CD4-positive, alpha-beta T cell (primary cell): ENCODE measurements at places on chromosomes 6 and 20. TPM values are rescaled to one million over a fixed set of nuclear protein-coding genes. Genes with fewer than 3 reads are reported as not detected.

Gene VGLL2
- total RNA-seq: not detected

Gene CST1
- not detected for total RNA-seq

Gene TGM3
- not detected for total RNA-seq

Gene GSTA5
- not detected for total RNA-seq

Gene COX4I2
- not detected for total RNA-seq

GRCh38 chr6:90095788-90096187 lies 200.9 kb downstream of the BACH2 start:
- no peak for DNase-seq

- no peak for DNase-seq
Observed at GRCh38 chr20:56443654-56444540, 24.5 kb upstream of the RTF2 start.

- no peak for DNase-seq
Observed at GRCh38 chr6:151096691-151097606, 142.8 kb upstream of the AKAP12 start.

- no peak for DNase-seq
Observed at GRCh38 chr6:84866715-84867114, 102.3 kb upstream of the TBX18 start.

DNA sequence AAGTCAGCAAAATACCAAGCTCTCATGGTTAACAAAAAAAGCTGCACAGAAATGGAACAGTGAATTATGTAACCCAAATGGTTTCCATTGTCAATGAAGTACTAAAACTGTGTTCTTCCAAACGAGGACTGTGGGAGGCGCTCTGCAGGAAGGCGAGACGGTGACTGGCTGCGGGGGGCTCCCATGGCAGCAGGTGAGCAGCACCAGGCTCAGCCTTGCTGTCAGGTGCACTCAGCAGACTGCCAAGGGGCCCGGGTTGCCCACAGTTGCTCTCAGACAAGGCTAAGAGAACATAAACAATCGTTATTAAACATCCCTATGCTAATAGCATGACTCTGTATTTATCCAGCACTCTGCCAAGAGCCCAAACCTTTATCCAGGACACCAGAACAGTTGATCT lies 630.3 kb upstream of the ARID1B start:
- no peak for DNase-seq

DNA sequence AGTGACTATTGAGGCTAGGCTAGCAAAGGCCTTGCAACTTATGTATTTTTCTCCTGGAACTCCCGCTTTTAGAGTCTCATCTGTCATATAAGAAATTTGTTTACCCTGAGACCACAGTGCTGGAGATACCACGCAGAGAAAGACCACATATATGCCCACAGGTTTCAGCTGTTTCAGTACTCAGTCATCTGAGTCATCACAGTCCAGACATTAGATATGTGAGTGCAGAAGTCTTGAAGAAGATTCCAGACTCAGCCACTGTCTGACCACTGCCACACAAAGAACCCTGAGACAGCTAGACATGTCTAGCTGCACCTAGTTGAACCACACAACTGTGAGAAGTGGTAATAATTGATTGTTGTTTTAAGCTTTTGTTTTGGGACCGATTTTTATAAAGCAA lies 648.3 kb downstream of the EPM2A start:
- no peak for DNase-seq

DNA sequence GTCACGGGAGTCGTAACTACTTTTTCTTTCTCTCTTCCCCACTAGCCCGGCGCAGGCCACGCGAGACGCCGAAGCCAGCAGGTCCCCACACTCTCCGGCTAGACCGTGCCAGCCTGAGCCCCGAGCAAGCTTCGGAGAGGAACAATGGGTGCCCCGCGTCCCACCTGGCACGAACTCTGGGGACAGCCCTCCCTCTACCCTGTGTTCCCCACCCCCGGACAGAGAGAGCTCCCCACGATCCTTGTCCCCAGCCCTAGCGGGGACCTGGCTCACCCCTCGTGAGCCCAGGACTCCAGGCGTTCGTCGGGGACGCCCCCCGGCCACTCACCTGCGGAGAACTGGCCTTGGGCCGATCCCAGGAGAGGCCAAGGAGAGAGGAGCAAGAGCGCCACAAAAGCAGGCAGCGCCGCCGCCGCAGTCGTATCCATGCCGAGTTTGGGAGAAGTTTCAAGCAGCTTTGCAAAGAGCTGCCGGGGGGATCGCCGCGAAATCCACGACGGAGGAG lies 416 bp downstream of the PTPRK start:
- DNase-seq: peak; percentile 4

GRCh38 chr20:46967646-46968045 lies 73.0 kb downstream of the EYA2 start:
- no peak for DNase-seq

DNA sequence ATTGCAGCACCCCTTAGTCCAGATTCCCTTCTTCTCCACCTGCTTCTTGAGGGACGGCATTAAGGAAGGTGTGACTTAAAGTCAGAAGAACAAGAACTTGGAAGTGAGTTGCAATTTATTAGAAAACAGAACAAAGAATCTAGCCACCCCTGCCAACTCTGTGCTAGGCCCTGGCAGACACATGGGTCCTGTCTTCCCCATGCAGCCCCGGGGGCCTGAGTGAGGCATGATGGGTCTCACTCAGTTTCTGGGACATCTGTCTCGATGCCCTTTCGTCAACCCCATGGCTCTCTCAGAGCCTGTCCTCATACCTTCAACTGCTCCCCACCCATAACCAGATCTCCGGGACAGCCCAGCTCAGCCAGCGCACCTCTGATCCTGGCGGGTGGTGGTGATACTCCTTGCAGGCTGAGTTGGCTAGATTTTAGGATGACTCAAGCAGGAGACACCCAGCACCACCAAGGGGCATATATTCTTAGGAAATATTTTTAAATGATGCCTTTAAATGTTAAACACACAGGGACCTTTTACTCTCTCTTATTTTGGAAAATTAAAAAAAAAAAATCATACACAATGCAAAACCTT lies 143.2 kb upstream of the RNF24 start:
- no peak for DNase-seq

GRCh38 chr20:57685146-57685758 lies 24.6 kb downstream of the PMEPA1 start:
- DNase-seq: no peak

DNA sequence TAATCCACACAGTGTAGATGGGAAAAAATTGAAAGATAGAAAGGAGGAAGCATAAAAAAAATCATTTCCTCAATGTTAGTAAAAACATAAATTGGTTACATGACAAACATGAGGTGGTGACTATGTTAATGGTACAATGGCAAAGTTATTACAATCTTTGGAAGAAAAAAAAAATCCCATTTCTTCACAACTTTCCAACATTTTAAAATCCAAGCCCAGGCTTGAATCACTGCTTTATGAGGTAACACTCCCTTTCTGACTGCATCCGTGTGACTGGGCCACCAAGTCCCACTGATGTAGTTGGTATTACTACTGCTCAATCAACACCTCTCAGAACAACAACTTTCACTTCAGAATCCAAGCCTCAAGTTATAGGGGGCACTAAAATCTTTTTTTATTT lies 160.4 kb downstream of the BTBD9 start:
- DNase-seq: no peak

GRCh38 chr20:3235666-3236324 lies 3.2 kb downstream of the SLC4A11 start:
- DNase-seq: no peak
